Activated CD8-positive, alpha-beta memory T cell treated with anti-CD3 and anti-CD28 coated beads for 48 hours (primary cell): ENCODE measurements at places on chromosomes 1 and 21.

DNA sequence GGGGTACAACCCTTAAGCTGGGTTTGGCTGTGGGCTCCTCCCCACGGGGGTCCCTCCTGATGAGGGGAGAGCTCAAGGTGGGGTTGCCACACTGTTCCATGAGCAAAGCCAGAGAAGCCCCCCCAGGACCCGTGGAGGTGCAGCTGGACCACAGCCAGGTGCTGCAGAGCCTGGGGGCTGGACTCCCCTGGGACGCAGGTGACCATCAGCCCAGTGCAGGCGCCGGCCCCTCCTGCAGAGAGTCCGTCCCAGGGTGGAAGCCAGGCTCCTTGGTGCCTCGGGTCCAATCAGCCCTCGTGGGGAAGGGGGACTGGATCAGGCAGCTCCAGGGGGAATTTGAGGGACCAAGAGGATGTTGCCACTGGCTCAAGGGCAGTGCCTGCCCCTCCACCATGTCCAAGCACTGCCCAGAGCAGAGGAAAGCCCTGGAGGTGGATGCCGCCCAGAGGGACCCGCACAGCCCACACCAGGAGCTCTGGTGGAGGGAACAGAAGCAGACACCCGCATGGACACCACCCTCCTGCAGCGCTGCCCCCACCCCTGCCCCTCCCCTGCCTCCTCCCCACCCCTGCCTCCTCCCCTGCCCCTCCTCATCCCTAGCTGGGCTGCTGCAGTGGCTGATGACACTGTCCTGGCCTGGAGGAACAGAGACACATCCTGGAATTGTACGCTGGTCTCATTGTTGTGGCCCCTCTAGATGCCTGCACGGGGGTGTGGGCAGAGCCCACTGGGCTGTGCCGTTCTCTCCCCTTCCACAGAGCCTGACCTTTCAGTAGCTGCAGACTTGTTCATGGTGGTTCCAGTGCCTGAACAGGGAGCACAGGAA is 30.8 kb upstream of the COL18A1 start:
- DNase-seq = no peak

DNA sequence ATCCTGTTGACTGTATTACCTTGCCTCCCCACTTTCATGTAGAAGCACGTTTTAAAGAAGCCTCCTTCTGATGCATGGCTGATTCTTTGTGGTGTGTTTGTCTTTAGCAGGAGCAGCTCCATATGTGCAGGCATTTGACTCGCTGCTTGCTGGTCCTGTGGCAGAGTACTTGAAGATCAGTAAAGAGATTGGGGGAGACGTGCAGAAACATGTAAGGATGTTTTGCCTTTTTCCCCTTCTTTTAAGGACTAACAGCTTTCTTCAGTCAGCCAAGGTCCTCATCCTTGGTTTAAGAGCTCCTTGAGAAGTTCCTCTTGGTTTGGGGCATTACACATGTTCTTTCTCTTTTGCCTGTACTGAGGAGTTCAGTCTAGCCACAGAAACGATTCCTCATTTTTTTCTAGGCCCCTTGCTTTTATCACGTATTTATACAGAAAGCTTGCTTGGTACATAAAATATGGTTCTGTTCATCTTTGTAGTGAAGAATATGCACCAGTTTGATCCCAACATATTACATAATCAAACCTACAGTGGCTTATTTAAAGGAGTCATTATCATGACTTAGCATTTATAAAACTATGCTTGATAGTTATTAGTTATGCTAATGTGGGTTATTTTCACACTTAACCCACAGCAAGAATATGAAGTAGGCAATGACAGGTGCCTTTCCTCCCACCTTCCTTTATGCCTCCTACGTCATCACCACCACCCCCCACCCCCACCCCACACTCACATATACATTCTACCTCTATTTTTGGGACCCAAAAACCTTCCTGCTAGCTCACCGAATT is 19.6 kb downstream of the CAP1 start:
- no peak for DNase-seq

DNA sequence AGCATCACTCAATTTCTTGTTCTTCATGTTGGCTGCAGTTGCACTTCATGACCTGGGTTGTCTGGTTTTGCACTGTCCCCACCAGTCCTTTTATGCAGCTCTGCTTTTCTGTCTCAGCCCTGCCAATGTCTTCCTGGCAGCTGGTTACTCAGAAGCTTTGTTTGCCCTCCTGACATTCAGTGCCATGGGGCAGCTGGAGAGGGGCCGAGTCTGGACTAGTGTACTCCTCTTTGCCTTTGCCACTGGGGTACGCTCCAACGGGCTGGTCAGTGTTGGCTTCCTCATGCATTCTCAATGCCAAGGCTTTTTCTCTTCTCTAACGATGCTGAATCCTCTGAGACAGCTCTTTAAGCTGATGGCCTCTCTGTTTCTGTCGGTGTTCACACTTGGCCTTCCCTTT is 6.6 kb downstream of the PIGV start:
- no peak for DNase-seq

DNA sequence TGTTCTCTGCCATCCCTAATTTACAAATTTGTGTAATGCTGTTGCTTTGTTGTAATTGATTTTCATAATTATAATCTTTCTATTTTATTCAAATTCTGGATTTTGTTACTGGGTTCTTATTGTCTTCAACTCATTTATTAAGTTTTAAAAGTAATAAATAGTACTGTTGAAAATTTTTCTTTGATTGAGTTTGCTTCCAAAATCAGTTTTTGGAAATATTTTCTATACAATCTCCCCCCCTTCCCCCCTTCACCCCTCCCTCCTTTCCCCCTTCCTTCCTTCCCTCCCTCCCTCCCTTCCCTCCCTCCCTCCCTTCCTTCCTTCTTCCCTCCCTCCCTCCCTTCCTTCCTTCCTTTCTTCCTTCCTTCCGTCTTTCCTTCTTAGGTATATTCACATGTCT is 6.0 kb upstream of the TMPRSS15 start:
- no peak for DNase-seq

DNA sequence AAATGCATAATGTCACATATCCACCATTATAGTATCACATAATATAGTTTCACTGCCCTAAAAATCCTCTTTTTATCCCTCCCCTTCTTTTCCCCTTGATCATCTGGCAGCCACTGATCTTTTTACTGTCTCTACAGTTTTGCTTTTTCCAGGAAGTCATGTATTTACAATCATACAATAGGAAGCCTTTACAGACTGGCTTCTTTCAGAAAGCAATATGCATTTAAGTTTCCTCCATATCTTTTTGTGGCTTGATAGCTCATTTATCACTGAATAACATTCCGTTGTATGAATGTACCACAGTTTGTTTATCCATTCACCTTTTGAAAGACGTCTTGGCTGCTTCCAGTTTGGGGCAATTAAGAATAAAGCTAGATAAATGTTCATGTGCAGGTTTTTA is 14.3 kb upstream of the WDTC1 start:
- no peak for DNase-seq

DNA sequence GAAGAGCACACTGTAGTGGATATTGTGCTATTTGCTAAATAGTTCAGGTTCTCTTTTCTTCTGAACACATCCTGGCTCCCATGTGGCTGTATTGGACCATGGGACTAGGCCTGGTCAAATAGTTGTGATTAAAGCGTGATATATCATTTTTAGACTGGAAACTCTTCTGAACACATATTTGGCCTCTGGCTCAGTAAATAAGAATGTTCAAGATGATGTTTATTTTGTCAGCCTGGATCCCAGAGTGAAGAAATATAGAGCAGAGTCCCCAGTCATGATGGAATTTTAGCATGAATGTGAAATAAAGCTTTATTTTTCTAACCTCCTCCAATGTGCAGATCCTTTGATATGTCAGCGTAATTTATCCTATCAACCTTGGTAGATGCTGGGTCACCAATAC is 542.6 kb downstream of the ADGRL2 start:
- DNase-seq = no peak

DNA sequence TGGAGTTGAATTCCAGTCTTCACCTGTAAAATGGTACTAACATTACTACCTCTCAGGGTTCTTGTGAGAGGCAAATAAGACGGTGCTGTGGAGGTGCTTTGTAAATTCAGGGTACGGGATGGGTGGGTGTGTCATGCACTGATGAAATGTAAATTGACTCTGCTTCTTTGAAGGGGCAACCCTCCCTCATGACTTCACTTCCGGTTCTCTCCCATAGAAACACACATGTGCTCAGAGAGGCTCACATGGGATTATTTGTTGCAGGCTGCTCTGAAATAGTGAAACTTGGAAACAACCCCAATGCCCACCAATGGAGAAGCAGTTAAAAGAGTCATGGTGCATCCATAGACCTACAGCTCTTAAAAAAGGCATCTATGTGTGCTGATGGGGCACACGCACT is 44.9 kb upstream of the SCMH1 start:
- DNase-seq = no peak

- DNase-seq = no peak
These were observed 1.3 kb upstream of the LRRC3 start for GRCh38 chr21:44454058-44454457.

DNA sequence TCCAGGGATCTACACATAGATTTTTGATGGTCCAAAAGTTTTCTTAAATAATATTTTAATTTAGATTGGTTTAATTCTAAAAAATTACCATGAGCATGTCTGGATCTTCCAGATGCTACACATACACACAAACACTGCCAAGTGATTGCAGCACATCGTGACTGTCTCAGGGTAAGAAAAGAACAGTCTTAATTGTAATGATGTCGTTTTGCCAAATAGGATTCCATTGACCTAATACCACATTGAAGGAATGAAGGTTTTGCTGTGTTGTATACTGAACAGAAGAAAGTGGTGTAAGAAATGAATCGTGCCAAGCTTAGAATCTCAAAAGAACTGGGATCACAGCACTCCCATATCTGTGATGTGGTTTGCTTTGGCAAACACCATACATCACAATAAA is 633.3 kb upstream of the CAMK1G start:
- no peak for DNase-seq
